ENCODE measurements at places on chromosomes 1 and 21.

DNA sequence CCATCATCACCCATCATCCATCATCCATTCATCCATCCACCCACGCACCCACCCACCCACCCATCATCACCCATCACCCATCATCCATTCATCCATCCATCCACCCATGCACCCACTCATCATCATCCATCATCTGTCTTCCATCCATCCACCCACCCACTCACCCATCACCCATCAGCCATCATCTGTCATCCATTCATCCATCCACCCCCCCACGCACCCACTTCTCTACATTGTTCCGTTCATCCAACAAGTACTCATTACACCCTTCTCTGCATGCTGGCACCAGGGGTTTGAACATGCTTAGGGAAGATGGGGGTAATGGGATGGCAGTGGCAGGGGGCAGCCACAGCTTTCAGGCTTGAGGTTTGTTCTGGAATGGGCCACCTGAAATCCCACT, 82.1 kb downstream of the ADARB1 start:
- DNase-seq, result no peak

GRCh38 chr1:198528364-198528763, 12.1 kb downstream of the ATP6V1G3 start:
- no peak for DNase-seq

GRCh38 chr1:184626076-184627006, 128.3 kb downstream of the EDEM3 start:
- DNase-seq, result no peak

DNA sequence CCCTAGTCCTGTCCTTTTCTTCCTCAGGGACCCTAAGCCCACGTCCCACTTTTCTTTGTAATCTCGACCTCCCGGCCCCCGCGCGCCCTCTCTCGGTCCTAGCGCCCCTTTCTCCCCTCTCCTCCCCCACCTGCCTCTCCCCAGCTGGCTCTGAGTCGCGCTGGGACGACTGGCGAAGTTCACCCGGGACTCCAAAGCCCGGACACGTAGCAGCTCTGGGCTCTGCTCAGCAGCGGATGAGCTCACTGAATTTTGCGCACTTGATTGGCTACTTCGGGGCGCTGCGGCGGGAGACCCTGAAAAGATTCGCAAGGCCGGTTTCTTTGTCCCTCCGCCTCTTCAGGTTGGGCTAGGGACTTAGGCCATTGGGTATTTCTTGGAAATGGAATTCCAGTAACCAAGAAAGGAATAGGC, 16.3 kb upstream of the ACKR1 start:
- DNase-seq, result peak; percentile 60

DNA sequence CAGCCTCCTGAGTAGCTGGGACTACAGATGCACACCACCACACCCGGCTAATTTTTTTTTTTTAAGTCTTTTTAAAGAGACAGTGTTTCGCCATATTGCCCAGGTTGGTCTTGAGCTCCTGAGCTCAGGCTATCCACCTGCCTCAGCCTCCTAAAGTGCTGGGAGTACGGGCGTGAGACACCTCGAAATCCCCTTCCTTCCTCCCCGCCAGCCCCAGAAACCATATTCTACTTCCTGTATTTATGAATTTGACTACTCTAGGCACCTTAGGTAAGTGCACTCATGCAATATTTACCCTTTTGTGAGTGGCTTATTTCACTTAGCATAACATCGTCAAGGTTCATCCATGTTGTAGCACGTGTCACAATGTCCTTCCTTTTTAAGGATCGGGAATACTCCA, 6.9 kb upstream of the LRP8 start:
- no peak for DNase-seq

DNA sequence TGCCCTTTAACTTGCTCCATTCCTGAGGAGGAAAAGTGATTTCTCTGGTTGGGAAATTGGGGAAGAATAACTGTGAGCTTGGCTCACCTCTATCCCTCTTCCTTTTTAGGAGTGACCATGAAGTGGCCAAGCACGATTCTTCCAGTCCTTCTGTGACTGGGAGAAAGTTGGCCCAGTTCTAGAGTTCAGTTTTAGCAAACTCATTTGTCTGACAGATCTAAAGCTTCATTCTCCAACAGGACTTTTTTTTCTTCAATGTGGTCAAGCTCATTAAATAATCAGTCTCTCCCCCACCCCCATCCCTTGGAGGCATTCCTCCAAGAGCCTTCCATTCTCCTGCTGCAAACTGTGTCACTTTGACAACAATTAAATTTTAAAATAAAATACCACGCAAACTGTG, 6.4 kb upstream of the AGL start:
- no peak for DNase-seq

GRCh38 chr1:71828431-71829012, 453.8 kb downstream of the NEGR1 start:
- no peak for DNase-seq

- no peak for DNase-seq
Measured at GRCh38 chr1:36927826-36928225, 106.5 kb downstream of the GRIK3 start.

GRCh38 chr1:18743233-18743632, 112.6 kb downstream of the PAX7 start:
- no peak for DNase-seq

GRCh38 chr21:20026543-20026942, 971.7 kb upstream of the NCAM2 start:
- no peak for DNase-seq

- no peak for DNase-seq
Measured at GRCh38 chr1:164648636-164649035, 89.7 kb downstream of the PBX1 start.

DNA sequence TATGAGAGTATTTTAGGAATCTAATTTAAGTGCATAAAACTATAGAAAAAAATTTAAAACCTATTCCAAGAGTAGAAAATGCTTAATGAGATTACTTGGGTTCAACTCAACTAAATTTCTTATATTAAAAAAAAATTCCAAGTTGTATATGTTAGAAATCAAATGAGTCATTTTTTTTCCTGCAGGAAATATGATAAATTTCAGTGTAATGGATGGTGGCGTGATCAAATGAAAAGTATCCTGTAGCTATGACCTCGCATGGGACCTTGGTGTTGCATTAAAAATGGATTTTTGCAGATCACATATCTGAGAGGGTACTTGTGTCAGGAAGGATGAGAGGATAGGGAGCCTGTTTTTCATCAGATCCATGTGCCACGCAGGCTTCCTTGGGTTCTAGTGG, 17.9 kb downstream of the ATP5PO start:
- DNase-seq, result no peak

DNA sequence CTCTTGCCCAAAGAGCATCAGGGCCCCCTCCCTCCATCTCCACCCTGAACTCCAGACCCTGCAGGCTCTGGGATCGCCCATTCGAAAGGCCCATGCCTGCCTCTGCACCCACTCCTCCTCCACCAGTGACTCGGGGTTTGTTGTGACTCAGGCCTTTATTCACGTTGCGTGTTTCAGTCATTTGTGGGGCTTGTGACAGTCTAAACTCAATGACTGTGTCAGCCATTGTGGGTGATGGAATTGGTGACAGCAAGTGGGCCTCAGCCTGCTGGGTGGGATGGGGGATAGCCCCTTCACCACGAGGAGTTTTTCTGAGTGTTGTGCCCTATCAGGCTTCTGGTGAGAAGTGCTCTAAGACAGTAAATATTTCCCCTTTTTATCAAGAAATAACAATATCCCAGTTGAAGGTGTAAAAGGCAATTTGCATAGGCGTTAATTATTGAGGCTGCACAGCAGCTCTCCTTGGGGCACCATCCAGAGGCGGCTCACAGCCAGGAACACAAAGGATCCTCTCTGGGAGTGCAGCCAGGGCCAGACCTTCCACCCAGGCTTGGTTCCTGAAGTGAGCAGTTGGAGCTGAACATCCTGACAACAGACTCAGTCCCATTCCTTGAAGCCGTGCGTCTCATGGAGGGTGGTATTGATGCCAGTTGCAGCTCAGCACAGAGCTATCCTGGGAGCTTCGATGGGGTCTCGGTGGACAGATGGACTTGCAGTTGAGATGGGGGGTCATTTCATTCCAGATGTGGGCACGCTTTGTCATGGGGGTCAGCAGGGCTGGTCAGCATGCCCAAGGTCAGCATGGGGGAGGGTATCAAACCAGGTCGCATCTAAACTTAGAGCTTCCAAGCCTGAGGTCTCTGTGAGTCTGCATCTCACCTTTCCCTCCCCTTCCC, 135.6 kb upstream of the CACNA1E start:
- DNase-seq, result no peak

- peak; percentile 23 for DNase-seq
Measured at GRCh38 chr21:34201001-34201400, 127.6 kb downstream of the MRPS6 start.
